ENCODE measurements at places on chromosomes 2 and 18.

GRCh38 chr18:22606563-22607283 lies 189.0 kb upstream of the CTAGE1 start:
- no peak for DNase-seq

GRCh38 chr2:45274250-45274926 lies 265.1 kb upstream of the SIX2 start:
- no peak for DNase-seq

GRCh38 chr18:11957636-11958035 lies 23.7 kb upstream of the IMPA2 start:
- DNase-seq, result no peak

DNA sequence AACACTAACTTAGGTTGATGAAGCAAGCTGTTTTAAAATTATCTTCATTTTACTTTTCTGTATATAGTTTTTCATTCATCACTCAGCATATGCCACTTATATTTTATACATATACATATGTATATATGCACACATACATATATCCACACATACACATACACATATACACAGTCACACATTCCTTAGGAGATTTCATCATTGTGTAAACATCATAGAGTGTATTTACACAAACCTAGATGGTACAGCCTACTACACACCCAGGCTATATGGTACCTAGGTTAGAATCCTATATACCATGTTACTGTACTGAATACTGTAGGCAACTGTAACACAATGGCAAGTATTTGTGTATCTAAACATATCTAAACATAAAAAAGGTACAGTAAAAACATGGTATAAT lies 295.5 kb upstream of the LYPD1 start:
- DNase-seq, result no peak

GRCh38 chr2:235864733-235865515 lies 303.3 kb downstream of the GBX2 start:
- no peak for DNase-seq

GRCh38 chr2:174752403-174753037 lies 11.8 kb downstream of the CHRNA1 start:
- no peak for DNase-seq

DNA sequence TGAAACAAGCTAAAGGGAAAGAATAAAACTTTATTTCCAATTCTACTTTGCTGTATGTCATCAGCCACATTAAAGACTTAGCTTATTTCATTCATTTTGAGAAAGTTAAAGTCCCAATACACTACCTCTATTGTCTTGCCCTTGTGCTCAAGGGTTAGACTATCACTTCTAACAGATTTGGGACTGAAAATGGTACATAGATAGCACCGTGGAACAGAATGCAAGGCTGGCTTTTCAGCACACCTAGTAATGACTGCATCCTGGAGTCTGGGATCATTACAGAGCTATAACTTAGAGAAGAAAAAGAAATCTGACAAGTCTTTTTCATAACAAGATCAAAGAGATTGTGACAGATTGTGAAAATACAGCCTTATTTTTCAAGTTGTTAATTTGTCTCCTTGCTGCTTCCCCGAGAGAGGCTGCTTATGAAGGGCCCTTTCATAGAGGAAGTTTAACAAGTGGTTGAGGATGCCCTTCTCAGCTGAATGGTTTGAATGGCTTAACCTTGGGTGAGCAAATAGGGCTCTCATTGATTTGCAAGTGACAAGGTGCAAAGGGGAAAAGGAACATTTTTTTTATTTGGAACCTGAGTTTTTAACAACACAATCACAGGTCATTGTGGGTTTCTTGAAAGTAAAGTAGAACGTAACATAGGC lies 371.8 kb downstream of the EPHA4 start:
- no peak for DNase-seq

DNA sequence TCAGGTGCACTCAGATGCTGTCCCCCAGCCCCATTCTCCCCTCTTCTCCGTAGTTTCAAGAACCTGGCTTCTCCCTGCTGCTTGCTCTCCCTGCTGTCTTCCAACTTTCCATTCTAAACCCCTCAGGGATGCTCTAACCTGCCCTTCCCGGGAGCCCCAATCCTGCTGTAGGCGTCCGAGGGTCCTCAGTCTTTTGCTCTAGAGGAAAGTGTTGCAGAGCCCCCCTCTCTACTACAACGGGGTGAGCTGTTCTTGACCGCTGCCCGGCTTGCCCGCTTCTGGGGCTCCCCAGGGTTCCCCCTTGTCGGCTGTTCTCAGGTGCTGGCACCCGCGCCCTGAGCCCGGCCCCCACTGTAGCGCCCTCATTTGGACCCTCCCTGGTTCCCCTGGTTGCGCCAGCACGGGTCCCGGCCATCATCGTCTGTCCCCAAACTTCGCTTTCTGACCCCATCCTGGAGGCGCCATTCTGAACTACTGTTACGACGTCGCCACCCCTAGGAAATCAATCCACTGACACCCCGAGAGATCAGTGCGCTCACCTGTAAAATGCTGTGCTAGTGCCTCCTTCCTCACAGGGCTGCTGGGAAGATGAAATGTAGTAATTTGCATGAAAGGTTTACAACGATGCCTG lies 31.9 kb upstream of the REG3G start:
- DNase-seq, result no peak

- peak; percentile 90 for DNase-seq
Measured at GRCh38 chr2:60882971-60883753, 1.8 kb downstream of the REL start.

DNA sequence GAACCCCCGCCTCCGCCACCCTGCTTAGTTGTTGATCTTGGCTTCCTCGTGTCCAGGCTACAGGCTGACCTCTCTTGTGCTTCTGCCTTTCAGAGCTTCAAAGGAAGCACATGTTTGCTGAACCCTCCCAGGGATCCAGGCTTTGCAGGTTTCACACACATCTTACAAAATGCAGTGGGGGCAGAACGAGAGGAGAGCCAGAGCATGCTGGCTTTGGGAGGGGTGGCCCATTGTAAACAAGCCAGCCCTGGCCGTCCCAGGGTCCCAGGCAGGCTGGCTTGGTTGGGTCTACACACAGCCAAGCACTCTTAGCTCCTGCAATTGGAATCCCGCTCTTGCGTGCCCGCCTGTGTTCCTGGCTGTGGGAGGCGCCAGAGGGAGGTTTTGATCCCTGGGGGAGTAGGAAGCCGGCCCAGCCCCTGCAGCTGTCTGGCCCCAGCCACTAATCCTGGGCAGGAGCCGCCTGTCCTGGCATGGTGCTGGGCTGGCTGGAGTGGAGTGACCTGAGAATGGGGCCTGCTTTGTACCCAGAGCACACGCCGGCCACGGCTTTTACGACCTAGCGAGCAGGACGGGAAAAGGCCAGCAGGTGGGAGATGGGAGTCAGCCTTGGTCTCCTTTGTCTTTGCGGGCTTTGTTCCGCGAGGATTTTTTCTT lies 53.9 kb downstream of the SH3BP4 start:
- no peak for DNase-seq

GRCh38 chr18:40031435-40031834 lies 1923.6 kb upstream of the PIK3C3 start:
- no peak for DNase-seq

DNA sequence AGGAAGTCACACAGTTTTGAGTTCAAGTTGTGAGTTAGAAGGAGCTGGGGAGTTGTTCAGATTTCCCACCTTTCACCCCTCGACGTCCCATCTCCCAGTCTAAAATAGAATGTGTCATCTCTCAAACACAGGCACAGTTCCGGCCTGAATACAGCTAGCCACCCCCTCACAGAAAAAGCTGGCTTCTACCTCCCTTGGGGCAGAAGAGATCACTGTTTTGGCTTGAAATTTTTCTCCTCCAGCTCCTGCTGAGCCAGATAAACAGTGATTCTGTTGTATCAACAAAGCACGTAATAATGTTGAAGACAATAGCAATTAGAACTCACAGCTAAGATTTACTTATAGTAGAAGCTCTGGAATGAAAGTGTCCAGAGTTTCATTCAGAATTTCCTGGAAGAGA lies 74.7 kb downstream of the KIAA2012 start:
- DNase-seq, result peak; percentile 11

- no peak for DNase-seq
Measured at GRCh38 chr2:216206821-216207220, 97.7 kb downstream of the XRCC5 start.

- DNase-seq, result no peak
Measured at GRCh38 chr18:28143725-28144124, 33.2 kb downstream of the CDH2 start.

DNA sequence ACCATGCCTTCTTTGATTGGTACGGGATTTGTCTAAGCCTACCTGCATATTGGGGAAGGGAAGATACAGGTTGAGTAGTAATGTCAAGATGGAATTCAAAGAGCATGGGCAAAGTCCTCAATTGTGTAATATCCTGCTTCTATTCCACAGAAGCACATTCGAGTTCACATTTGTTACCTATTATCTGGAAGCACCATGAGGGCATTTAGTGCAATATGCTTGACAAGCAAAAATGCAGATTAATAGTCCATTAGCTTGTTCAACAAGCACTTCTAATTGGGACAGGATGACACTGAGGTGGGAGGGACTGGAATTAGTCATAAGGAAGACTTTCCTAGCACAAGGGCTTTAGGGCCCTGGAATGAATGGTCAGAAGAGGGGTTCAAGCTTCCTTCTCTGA lies 40.5 kb downstream of the MYO5B start:
- DNase-seq, result no peak

- DNase-seq, result no peak
Measured at GRCh38 chr2:13284688-13285087, 568.0 kb downstream of the TRIB2 start.

DNA sequence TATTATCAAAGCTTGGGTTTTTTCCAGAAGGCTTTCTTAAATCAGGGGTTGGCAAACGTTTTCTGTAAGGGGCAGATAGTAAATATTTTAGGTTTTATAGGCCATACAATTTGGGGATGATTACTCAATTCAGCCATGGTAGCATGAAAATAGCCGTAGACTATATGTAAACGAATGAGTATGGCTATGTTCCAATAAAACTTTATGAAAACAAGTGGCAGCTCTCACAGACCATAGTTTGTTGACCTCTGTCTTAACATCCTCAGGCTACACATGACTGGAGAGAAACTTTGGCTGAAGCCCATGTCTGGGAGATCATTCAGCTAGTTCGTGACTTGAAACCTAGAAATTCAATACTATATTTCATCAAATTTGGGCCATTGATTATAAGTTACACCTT lies 30.2 kb downstream of the UGP2 start:
- DNase-seq, result no peak

DNA sequence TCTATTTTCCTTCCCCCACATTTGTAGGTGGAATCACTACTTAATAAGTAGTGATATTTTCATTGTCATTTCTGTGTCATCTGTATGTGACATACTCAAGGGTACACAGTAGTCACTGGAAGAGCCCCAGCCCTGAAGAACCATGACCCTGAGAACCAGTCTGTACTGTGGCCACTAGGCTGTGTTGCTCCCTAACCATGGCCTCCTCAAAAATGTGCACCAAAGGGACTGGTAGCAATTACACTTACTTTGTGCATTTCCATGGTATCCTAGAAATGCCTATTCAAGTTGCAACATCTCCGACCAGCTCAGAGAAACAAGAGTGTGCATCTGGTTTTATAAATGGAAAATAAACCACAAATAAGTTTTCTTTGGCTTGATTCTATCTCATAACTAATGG lies 155.1 kb downstream of the DOCK10 start:
- no peak for DNase-seq

DNA sequence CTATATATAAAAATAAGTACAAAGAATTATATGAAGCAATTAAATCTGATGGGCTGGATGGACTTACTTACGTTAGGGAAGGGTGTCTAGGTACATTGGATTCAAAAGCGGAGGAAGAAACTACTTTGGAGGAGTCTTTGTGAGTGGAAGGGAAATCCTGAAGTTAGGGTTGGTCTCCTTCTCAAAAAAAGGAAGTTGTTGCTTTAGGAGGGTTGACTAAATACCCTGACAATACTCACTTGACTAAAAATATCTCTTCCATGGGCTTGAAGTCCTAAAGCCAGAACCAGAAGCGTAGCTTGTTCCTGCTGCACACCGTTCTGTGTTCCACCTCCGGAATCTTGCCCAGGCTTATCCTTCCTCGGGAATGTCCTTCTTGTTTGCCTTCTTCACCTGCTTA lies 143.3 kb upstream of the ZEB2 start:
- DNase-seq, result peak; percentile 82

- DNase-seq, result no peak
Measured at GRCh38 chr18:12433829-12434540, 26.3 kb downstream of the PRELID3A start.

DNA sequence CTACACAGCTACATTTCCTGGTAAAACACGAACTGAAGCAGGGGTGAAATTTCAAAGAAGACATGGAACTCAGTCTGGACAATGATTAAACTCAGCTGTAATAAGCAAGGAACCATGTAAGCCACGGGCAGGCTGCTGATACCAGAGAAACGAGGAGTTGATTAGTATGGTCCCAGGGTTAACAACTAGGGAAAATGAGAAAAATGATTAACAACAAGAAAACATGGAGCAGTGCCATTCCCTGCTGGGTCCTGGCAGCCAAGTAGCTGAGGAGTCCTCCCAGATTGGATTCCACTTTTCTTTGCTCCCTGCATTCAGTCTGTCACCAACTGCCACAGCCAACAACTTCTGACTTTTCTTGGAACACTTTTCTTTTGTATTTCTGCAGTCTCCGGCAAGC lies 517.0 kb upstream of the KLHL29 start:
- DNase-seq, result no peak
